ENCODE measurements at places on chromosomes 6 and 20.

- no peak for DNase-seq
Measured at GRCh38 chr6:81985191-81985590, 232.7 kb upstream of the TENT5A start.

GRCh38 chr6:33490198-33490597 lies 35.8 kb downstream of the ZBTB9 start:
- no peak for DNase-seq

DNA sequence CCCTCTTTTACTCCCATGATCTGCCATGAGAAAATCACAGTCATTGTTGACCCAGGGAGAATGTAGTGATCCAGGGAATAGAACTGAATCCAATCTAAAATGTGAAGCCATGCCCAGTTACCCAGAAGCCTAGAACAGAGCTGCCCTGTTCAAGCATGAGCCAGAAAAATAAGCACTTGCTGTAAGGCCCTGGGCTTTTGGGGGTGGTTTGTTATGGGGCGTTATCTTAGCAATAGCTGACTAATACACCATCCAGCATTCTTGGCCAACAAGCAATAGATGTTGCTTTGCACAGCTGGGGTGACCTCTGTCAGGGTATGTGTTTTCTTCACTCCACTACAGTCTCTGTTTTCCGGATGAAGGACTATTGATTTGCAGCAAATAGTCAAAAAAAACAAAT lies 120.4 kb downstream of the ZFP64 start:
- DNase-seq, result no peak

- DNase-seq, result no peak
Measured at GRCh38 chr6:76490456-76490855, 418.0 kb upstream of the IMPG1 start.

DNA sequence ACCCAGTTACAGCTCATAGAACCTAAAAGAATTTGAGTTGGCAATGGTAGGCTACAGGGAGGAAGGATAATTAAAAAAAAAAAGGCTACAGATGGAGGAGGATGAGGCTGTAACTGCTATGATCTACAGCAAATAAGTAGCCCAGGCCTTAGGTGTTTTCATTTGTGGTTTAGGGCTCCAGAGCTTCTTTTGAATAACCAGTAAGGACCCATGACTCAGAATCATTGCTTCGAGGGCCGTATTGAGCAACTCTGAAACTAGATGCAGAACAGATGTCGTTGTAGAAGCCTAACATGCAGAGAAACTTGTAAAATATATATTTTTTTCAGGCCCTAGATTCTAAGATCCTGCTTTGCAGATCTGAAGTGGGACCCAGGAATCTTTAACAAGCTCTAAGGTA lies 19.0 kb upstream of the ASIP start:
- no peak for DNase-seq
